ENCODE measurements at places on chromosomes 5 and 9.

GRCh38 chr9:90441814-90442213 lies 200.8 kb downstream of the DIRAS2 start:
- no peak for DNase-seq

DNA sequence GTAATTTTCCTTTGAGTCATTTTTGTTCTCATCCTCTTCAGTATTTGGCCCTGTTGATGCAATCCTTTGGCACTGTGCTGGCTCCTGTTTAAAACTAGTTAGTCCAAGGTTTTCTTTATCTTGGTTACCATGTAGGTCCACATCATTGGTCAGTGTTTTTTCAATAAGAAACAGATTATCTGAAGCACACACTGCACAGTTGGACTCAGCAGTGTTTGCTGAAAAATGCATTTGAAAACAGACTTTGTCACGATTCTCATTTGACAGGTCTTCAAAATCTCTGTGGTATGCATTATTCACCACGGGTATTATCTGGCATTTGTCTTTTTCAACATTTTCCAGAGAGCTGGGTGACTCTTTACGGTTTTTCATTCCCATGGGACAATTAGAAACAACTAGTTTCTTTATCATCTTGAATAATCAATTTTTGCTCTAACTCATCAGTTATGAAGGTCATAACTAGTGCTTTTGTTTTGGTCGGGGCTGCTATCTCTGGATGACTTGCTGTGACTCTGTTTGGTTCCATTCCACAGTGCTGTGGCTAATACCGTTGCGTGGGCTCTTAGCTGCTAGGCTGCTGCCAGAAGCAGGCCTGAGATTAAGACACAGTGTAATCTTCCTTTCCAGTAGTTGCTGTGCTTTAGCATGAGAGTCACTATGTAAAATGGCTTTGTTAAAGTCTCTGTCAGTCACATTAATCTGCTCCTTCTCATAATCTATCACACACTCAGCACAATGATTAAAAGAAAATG lies 36.2 kb downstream of the NUDT12 start:
- DNase-seq, result no peak

DNA sequence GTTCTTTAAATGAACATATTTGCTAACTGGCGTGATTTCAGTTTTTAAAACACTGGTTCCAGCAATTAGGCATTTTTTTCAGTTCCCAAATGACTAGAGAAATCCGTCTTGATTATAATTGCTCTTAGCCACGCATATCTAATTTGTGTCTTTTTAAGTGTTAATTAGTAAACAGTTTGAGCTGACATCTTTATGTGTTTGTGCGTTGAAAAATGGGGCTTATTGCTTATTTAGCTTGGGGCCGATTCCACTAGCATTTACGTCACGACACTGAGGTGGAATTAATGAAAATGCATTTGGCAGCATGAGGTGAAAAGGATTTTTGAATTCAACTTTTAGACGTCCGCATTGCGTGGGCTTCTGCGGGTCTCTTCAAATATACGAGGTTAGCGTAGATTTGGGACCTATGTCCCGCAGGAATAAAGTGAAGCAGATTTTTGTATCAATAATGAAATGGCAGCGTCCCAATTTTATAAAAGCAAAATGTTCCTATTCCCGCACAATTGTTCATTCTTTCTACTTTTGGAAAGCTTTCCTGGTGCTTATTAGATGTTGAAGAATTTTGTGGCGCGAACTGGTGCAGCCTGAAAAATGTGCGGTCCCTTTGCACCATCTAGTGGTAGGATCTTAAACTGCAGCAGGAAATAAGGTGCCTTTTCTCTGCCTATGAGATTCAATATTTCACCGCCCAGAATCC lies 122.7 kb upstream of the LMX1B start:
- DNase-seq, result peak; percentile 21

DNA sequence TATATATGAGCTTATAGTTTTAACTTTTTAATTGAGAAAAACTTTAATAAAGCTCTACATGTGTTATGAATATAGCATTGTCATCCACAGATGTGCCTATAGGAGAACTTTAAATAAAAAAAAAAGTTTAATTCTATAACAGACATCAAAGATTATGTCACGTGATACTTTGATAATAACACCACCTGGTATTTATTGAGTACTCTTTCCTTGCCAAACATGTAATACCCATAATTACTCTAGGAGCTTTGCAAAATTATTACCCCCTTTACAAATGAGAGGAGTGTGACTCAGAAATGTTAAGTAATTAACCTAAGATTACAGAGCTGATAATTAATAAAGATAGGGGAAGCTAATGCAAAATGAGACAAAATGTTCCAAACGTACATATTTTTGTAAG lies 43.0 kb downstream of the ITGA2 start:
- no peak for DNase-seq

DNA sequence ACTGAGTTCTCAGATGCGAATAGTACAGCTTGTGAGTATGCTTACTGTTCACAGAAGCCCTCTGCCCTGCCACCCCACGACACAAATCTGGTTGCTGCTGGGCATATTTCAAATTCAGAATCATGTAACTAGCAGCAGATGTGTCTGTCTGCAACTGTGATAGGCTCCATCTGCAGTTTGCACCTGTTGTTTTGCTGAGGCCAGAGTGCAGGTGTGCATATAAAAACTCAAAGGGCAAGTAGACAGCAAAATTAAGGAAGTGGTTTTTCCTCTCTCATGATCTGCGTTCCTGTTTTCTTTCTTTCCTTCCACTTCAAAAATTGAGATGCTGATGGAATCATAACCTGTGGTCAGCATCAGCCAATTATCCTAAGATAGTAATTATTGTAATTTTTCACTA lies 1000.5 kb downstream of the PTPRD start:
- no peak for DNase-seq

DNA sequence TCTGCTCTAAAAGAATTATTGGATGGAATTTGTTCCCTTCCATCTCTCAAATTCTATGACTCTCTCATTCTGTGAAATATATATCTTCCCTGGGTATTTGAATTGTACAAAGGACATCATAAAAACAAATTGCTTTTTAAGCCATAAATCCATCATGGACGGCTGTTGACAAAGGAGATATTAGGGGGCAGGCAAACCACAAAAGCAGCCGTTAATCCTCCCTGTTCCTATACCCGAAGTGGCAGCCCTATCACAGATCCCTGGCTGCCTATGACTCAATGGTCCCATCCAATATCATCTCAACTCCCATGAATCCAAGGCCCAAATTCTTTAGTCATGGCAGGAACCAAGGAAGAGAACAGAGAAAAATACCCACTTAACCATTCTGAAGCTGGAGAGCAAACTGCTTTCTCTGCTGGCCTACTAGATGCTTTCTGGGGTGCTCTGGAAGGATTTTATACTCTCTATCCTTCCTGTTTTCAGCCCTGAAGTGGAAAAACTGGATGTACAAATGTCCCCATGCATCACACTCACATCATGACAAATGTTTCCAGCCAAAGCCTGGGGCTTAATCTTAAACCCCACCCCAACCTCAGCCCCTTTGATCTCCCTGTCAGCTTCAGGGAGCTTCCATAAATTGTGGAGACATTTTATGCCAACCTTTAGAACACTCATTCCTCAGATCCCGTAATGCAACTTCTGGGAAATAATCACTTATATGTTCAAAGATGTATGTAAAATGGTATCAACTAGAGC lies 59.5 kb downstream of the FAM114A2 start:
- no peak for DNase-seq

DNA sequence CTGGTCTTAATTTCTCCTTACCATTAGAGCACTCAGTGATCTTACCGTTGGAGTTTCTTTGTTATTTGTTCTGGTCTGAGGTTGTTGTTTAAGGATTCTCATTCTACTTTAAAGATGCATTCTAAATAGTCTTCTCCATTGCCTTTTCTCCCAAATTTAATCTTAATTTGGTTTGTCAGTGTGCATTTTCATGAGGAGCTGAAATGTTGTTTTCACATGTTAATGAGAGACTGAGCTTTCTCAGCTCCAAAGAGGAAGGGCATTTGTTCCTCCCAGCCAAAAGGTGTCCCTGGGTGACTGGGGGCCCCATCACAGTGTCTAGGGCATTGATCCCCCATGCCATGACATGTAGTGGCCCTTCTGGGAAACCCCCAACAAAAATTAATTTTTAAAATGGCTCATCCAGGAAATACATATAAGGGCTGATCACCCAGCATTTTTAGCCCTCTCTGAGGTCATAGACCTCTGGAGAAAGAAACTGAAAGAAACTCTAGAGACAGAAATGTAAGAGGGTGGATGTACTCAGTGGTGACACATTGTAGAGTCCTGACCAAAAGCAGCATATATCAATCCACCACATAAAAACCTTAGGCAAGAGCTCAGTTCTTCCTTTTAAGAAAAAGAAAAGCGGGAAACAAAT lies 240.4 kb upstream of the RAI14 start:
- no peak for DNase-seq

GRCh38 chr5:97929383-97929782 lies 746.3 kb upstream of the RIOK2 start:
- no peak for DNase-seq

- no peak for DNase-seq
These were observed 2.1 kb downstream of the MSANTD3 start for GRCh38 chr9:100428871-100429654.

DNA sequence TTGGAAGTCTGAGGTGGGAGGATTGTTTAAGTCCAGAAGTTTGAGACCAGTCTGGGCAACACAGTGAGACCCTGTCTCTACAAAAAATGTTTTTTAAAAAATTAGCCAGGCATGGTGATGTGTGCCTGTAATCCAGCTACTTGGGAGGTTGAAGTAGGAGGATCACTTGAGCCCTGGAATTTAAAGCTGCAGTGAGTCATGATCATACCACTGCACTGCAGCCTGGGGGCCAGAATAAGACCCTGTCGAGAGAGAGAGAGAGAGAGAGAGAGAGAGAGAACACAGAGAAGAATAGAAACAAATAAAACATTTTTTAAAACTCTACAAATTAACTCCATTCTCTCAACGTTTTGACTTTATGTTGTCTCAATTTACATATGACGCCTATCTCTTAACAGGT lies 111.8 kb downstream of the BARX1 start:
- DNase-seq, result no peak

GRCh38 chr5:19498852-19499251 lies 489.1 kb downstream of the CDH18 start:
- no peak for DNase-seq

DNA sequence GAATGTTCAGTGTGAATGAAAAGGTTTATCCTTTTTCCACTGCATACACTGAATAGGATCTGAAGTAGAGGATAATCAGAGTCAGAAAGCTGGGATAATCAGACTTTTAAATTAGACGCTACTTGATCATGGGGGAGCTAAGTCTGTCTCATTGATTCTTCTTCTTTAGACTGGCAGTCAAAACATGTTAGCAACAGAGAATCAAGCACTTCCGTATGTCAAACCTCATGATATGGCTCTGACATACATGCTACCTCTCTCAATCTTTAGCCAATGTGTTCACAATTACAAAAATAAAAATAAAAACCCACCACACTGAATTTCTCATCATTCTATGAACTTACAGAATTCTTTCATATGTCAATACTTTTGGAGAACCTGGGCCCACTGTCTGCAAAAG lies 19.0 kb upstream of the OR13F1 start:
- no peak for DNase-seq

All from stimulated activated CD4-positive, alpha-beta T cell treated with anti-CD3 and anti-CD28 coated beads, Interleukin-15, amount 100 ng/mL, for 1 hour (primary cell).